ENCODE measurements at places on chromosomes 7 and 10. TPM values are rescaled to one million over a fixed set of nuclear protein-coding genes. Genes with fewer than 3 reads are reported as not detected.

DNA sequence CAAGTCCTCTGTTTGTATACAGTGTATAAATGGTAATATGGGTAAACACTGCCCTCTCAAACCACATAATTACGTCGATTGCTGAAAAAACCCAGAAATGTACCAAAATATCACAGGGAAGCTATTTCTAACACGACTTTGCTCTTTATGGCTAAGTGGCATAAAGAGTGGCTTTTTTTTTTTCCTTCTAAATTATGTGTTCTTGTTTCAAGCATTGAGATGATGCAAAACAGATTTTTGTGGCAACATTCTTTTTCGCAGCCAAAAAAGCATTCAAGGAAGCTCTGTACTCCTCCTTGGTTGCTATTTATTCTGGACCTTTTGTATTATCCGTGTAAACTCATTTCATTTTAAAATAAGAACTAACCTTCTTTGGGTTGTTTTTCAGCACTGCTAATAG is 138.9 kb downstream of the VTI1A start:
- DNase-seq = no peak

MASTL gene
- total RNA-seq = 3.1 TPM

DNA sequence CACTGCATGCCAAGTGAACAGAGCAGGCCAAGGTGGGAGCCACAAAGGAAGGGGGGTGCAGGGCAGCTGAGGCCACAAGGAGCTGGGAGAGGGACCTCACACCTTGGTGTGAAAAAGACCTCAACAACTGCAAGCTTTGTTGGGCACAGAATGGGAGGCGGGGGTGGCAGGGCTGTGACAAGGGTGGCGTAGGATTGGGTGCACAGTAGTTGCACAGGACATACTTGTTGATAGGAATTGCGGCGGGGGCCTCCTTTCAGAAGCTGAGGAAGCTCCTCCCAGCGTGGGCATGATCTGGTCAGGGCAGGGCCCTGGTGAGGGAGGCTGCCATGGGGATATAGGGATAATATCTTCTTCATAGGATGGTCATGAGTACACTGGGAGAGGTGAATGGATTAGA is 25.8 kb downstream of the POLL start:
- no peak for DNase-seq

GRCh38 chr7:2261611-2262010 is 19.6 kb downstream of the NUDT1 start:
- no peak for DNase-seq

LIPF gene
- not detected for total RNA-seq

DNA sequence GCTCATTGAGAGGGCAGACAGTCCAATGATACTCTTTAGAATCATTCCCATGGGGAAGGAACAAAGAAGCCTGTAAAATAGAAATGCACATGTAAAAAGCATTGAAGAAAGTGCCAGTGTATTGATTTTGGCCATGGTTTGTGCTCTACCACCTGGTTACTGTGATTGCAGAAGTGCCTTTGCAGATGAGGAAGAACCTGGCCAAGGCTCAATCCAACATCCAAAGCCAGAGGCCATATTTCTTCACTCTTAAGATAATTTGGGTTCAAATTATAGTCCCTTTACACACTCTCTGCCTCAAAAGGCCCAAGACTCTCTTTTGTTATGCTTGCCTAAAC is 122.1 kb downstream of the EGFR start:
- no peak for DNase-seq

DNA sequence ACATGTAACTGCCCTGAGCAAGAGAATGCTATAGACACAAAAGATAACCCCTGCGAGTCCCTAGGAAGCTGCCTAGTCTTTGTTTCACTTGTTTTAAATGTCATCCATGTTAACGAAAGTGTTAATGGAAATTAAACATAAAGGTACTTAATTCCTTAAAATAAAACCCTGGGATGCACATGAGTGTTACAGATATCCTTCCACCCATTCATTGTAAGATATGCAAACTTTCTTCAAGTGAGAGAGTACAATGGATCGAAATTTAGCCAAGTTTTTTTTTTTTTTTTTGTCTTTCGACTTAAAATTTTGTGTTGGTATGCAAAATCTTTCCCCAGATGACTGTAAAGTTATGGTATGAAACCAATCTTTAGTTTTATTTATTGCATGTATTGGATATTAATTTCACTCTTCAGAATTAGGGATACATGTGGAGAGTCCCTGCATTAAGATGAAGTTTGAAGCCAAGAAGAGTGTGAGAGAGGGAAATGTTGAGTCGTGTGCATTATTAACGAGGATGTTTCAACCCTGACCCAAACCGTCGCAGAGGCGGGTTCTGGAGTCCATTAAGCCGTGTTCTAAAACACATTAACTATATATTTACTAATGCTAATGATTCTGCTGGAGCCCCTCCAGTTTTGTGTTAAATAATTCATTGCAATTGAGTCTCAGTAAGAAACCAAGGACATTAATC is 1.6 kb downstream of the CDK14 start:
- no peak for DNase-seq

DNA sequence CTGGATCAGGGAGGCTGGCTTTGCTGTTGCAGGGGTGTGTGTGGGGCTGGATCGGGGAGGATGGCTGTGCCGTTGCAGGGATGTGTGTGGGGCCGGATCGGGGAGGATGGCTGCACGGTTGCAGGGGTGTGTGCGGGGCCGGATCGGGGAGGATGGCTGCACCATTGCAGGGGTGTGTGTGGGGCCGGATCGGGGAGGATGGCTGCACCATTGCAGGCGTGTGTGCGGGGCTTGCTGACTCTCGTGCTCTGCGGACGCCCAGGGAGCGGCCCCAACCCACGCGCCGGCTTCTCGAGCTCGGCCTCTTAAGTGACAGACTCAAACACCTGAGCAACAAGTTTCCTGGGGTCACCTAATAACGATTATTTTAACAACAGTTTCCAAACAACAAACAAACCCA is 518.2 kb downstream of the DNAJB6 start:
- no peak for DNase-seq

DNA sequence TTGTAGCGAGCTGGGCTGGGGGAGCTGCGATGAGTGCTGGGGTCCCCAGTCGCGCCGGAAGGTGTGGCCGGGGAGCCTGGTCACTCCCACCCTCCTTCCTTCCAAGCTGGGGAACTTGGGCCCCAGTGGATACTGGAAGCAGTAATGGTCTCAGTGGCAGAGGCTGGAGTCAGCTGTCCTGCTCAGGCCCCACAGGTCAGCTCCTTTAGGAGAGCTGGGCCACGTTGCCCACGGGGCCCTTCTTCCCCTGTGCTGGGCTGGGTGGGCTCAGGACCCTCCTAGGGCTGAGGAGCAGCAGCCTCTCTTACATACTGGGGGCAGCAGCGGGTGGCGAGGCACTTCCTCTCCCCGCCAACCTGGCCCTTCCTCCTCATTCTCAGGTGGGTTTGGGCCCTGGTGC is 200.6 kb upstream of the MKI67 start:
- DNase-seq = no peak

MKI67 gene
- 2.7 TPM for total RNA-seq
